NCI-H510A (cell line): ENCODE measurements at places on chromosomes 11 and 22.

DNA sequence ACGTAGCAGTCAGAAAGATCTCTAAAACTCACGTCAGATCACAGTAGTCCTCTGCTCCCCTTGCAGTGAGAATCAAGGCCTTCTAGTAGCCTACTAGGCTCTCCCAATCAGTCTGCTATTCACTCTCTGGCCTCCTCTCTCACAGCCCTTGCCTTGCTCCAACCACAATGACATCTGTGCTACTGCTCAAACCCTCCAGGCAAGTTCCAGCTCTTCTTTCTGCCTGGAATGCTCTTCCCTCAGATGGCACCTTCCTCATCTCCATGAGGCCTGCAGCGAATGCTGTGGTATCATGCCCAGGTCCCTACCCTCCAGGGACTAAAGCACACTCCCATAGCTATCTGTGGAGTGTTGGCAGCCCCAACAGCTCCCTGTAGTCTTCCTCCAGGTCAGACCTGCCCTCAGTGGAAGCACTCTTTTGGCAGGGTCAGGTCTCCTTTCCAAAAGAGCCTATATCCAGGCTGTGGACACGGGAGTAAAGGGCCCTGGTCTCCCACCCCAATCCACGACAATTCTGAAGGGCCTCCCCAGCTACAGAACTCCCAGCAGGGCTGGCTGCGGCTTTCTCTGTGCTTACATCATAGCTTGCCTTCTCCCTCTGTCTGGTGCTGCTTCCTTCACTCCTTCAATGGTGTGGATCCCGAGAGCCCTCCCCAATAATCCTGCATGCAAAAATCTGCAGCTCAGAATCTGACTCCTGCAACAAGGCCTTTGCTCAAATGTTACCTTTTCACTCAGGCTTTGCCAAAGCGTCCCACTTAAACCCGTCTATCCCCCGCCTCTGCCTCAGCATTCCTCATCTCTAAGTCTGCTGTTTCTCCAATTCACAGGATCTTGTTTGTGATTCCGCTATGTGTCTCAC is 8.9 kb downstream of the HIRA start:
- DNase-seq: no peak

GRCh38 chr11:72316984-72317383 is 73.0 kb upstream of the PHOX2A start:
- DNase-seq: no peak

DNA sequence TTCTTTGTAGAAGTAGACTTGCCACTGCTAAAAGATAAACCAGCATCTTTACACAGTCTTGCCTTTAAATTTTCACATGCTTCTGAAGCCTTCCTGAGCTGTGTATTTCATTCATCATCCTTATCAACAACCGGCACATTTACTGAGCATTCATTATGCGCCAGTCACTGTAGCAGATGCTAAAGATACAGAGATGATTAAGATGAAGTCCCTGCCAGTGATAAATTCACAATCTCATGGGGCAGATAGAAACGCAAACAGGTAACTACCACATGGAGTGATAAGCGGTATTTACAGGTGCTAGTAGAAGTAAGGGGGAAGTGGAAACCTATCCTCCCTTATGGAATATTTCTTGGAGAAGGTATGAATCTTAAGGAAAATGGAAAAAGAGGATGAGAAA is 67.2 kb downstream of the PRCP start:
- DNase-seq: no peak

GRCh38 chr11:83159902-83160865 is 3.3 kb downstream of the PCF11 start:
- DNase-seq: no peak

- DNase-seq: no peak
Measured at GRCh38 chr22:24473284-24473683, 21.8 kb upstream of the UPB1 start.

DNA sequence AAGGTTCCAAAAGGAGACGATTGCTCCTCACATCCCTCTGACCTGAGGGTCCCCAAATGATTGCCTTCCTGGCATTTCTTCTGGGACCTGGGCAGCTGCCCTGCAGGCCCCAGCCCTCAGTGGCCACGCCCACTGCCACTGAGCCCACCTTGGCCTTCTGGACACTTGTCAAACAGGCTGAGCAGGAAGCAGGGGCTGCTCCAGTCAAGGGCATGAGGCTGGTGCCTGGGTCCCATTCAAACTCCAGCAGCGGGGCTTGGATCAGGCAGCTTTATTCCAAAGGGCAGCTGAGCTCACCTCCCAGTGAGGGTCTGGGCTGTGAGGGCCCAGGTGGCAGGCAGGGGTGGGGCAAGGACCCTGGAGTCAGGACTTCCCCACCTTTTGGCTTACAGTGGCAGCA is 13.6 kb downstream of the KCTD17 start:
- DNase-seq: no peak

- DNase-seq: no peak
Measured at GRCh38 chr22:44698531-44699421, 3.2 kb upstream of the PRR5 start.

- DNase-seq: no peak
Measured at GRCh38 chr22:23632178-23632577, at the start of gene DRICH1. Gene DRICH1, minus strand, starts transcription at chr22:23632321. Its CDS starts 298 bp downstream, at chr22:23632023.

- DNase-seq: no peak
Measured at GRCh38 chr22:27123880-27124279, 466.5 kb downstream of the MIAT start.

GRCh38 chr22:50683086-50683993 is 10.7 kb downstream of the SHANK3 start:
- no peak for DNase-seq
